ENCODE measurements at places on chromosomes 1 and 21. TPM values are rescaled to one million over a fixed set of nuclear protein-coding genes. Genes with fewer than 3 reads are reported as not detected.

LORICRIN gene
- not detected for total RNA-seq

CASQ2 gene
- total RNA-seq: 2.1 TPM

C1orf141 gene
- not detected for total RNA-seq

SLC37A1 gene
- 5.6 TPM for total RNA-seq

ANGPTL1 gene
- 49.1 TPM for total RNA-seq

MPC2 gene
- total RNA-seq: 18.7 TPM

FLG gene
- total RNA-seq: not detected

OR2L3 gene
- not detected for total RNA-seq

CDK18 gene
- total RNA-seq: 4.6 TPM

CCDC30 gene
- 1.9 TPM for total RNA-seq

TSPEAR gene
- not detected for total RNA-seq

SH3D21 gene
- 0.63 TPM for total RNA-seq
